ENCODE measurements at places on chromosomes 3 and 15. TPM values are rescaled to one million over a fixed set of nuclear protein-coding genes. Genes with fewer than 3 reads are reported as not detected.

- DNase-seq = no peak
These were observed 432 bp upstream of the RAD54L2 start for GRCh38 chr3:51538115-51538458.

GRCh38 chr3:82378392-82378791 is 616.9 kb upstream of the GBE1 start:
- DNase-seq = no peak

DNA sequence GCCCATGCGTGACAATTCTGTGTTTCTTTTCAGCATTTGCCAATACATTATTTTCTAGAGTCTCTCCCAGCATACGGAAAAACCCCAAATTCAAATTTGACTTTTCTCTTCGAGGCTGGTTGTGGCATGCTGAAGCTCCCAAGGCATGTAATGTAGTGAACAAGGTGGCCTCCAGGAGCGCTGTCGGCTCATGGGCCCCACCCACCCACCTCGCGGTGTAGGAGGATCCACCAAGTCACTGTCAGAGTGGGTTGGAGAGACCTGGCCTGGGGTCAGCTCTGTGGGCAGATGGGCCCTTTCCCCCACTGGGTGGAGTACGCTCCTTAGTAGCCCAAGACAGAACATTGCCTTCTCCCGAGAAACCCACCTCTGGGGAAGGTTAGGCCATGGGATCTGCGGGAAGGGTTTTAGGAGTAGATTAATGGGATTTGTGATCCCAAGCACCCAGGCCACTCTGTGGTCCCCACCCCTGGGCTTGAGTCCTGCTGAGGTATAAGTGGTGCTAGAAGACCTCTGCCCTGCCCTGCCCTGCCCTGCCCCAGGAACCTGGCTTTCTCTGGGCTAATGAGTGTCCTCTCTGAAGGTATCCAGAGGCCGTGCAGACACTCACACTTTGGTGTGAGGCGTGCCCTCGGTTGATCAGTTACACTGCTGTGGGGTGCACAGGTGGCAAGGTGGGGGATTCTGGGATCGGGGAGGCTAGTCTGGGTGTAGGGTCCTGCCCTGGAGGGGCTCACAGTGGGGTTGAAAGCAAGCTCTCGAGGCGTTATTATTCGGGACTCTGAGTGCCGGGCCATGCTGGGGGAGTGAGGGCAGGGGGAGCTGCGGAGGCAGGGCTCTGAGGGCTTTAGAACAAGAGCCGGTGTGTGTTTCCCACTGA is 97.9 kb downstream of the APBA2 start:
- no peak for DNase-seq

Gene ACKR2
- polyA plus RNA-seq = 1.1 TPM

Gene STAB1
- polyA plus RNA-seq = 996 TPM

Data from adrenal gland (tissue), 19 donors.